ENCODE measurements at places on chromosomes 1 and 21.
A peak's percentile ranks its signal among the peaks of the same experiment; 100 is the strongest.

DNA sequence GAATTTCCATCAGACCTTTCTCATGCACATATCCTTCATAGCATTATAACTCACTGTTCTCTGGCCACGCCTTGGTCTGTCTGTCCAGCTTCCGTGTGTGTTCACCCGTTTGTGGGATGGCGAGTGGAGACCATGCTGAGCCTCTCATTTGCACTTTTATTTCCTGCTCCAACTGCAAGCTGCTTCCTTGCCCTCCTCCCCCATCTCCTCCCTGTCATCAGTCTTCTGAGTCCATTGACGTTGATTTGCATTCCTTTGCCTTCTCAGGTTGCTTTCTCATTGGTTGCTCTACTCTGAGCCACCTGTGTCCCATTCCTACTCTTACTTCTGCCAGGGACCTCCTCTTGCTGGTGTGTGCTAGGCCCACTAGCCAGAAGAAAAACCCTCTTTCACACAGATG is 146.4 kb downstream of the NOS1AP start:
- no peak for DNase-seq

DNA sequence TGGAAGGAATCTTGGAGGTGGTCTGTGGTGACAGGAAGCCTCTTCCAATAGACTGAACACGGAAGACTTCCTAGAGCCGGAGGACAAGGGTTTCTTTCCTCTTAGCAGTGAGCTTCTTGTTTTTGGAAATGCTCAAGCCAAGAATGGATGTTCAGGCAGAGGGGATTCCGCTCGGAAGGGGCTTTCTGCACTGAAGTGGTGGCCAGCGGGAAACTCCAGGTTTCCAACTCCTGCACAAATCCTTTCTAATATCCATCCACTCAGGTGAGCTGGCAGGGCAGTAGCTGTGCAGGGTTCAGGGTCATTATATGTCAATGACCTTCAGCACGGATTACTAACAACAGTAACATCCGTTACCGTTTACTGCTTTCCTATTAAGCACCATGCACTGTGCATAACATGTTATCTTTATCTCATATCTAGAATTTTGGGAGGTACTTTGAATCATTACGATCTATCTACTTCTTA is 573 bp upstream of the CPT2 start:
- DNase-seq = peak; percentile 11

DNA sequence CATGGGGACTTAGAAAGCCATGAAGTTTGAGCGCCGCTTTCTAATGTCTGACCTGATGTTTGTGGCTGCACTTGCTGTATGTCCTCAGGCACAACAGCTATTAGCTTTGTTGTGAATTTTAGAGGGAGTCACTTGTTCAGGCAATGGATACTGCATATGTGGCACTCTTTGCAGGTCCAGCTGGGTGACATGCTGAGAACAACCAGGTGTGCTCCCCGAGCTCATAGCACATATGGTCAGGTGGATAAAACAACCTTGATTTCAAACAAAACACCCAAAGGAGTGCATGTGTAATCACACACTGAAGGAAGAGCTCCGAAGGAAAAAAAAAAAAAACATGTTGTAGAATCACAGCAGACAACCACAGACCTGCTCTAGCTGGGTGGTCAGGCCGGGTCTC is 178.6 kb downstream of the BACH1 start:
- no peak for DNase-seq

DNA sequence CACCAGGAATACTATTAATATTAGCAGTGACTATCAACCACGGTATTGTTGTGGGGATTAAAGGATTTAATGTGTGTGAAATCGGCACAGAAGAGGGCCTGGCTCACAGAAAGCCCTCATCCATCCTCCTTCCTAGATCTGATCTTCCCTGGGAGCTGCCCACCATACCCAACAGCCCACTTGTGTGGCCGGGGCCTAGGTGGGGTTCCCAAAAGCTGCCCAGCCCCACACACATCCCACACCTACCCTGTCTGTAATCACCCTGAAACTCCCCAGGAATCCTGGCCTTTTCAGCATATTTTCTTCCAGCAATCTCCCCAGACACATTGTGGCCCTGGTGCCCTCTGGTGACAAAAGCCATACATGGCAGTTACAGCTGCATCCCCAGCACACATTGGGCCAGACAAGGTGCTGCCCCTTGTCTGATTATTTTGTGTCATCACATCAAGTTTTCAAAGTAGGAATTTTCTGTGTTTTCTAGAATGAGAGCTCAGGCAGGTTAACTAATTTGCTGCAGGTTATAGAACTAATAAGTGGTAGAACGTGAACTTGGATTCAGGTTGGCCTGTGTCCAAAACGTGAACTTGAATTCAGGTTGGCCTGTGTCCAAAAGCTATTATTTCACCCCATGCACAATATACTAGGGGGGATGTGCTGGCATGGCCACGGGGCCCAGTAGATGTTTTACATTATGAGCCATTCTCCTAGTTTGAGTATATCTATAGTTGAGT is 5.3 kb upstream of the SLC6A9 start:
- DNase-seq = peak; percentile 63

DNA sequence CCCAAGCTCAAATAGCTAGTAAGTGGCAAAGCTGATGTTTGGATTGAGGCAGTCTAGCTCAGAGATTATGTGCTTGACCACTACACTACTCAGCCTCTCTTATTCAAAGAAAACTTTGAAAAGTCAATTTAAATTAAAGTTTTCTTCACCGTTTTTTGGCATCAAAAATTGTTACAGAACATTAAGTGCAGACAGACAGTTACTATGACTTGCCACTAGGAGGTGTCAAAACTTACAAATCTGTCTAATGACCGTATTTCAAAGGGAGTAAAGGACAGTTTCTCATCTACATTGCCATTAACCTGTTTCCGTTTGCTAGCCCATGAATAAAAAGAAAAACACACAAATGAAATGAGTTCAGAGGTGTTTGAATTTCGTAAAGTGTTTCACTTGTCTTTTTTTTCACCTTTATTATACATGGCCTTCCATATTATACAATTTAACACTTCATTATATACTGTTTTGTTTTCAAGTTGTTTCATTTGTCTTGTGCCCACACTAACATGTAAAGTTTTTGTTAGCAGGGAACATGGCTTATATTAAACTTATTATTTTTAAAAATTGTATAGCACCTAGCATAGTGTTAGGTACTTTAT is 57.4 kb upstream of the MTF2 start:
- peak; percentile 43 for DNase-seq

- peak; percentile 95 for DNase-seq
Measured at GRCh38 chr1:64223329-64224151, 20.1 kb downstream of the UBE2U start.

- no peak for DNase-seq
Measured at GRCh38 chr1:225694151-225694603, 41.3 kb upstream of the ENAH start.
